ENCODE measurements at places on chromosomes 7 and 10.

GRCh38 chr7:111089822-111090426 lies 1.0 kb upstream of the LRRN3 start:
- DNase-seq: no peak

- no peak for DNase-seq
Observed at GRCh38 chr7:73738220-73738611, 386 bp downstream of the ABHD11 start.

DNA sequence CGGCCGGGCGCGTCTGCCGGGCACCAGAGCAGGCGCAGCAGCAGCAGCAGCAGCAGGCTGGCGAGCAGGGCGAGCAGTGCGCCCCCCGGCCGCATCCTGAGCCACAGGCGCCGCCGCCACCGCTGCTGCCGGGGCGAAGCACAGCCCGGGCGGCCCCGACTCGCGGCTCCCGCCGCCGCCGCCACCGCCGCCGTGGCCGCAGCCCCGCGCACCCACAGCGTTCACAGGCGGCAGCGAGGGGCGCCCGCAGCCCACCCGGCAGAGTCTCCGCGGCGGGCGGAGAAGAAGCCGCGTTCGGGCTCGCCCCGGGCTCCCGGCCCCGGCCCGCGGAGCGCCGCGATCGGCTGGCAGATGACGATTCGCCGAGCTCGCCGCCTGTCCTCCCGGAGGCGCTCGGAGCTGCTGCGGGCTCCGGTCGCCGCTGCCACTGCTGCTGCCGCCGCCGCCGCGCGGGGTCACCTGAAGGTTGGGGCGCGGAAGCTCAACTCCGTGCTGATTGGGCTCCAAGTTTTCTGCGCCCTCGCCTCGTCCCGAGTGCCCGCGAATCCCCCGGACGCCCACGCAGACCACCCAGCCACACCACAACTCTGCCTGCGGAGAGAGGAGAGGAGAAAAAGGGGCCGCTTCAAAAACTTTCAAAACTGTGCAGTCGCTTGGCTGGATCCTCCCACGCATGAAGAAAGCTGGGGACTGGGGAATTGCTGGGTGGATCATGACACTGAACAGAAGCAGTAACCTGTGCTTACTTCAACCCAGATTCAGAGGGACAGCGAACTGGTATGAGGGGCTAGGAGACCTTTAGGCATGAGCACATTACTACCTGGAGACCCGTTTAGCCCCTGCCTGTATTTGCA lies at the start of gene ST8SIA6:
TSS of gene ST8SIA6 (minus strand) at position 435 of the 854 bp plus-strand sequence. CDS start at position 95, 340 bp downstream.
- DNase-seq: peak; percentile 7

DNA sequence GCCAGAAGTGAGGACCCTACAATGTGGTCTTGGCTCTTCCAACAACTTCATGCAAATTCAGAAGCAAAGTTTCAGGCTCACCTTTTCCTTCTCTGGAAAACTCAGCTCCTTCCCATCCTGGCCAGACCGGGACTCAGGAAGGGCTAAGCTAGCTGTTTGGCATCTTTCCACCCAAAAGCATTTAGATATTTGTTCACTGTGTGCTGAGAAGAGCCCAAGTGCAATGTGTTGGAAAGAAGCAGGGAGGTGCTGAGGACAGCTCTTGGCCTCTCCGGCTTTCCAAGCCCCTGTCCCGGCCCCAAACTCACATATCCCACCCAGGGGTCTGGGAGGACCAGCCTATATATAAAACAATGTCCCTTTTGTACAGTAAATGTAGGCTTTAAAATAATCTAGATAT lies 44.5 kb downstream of the MKI67 start:
- no peak for DNase-seq

GRCh38 chr10:70430493-70431445 lies 10.7 kb downstream of the NODAL start:
- no peak for DNase-seq

DNA sequence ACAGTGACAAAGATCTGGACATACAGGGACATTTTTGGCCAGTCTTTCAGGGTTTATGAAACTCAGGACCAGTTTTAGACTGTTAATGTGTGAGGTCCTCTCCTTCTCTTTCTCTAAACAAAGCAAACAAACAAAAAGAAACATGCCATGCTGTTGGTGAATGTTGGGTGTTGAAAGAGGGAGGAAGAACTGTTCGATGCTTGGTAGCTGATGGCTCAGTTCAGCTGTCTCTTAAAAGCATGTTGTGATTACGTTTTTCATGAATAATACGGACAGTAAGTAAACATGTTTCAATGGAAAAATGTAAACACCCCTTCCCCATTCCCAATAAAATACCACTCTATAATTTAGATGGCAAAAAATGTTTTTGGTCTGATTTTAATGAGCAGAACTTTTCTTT lies 219.1 kb downstream of the SEC23IP start:
- DNase-seq: no peak

DNA sequence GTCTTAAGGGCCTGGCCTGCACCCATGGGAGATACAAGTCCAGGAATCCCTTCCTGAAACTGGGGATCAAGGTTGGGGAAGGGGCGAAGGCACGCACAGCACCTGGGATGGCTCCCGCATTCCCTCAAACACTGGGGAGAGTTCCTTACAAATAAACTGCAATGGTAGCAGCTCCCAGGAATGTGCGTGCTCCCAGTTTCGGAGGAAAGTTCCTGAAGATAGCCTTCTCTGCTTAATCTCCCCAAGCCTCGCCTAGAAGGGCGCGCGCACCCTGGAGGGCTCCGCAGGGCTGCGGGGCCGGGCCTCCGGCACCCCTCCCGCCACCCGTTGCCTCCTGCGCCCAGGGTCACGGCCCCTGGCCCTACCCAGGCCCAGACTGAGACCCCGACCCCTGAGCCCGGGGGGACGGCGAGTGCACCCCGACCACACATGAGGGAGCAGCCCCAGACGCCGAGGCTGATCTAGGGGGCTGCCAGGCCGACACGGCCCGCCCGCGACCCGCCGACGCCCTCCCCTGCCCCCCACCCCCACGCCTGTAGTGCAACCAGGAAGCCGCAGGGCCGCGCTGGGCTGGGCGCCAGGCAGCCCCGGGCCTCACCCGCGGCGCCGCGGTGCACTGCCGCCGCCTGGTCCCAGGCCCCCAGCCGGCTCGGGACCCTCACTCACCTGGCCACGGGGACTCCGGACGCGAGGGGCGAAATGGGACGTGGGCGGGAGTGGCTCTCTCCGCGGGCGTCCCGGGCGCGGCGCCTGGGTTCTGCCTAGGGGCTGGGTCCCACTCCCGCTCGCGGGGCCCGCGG lies 460 bp downstream of the ANXA11 start:
- DNase-seq: no peak

DNA sequence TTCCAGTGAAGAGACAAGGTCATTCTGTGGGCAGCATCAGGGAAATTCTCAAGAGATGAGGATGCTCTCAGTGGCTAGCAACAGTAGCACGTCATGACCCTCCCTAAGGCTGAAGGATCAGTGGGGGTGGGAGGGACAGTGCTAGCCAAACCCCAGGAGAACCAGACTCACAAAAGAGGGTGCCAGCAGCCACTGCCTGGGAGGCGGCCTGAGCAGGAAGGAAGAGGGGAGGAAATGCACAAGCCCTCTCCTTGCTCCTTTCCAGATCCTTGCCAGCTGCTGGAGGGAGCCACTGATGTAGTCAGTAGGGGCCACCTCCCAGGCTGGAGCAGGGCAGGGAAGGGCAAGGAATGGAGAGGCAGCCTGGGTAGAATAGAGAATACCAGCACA lies 302.7 kb downstream of the RPS24 start:
- no peak for DNase-seq

- DNase-seq: no peak
Observed at GRCh38 chr10:29537799-29538198, 97.0 kb downstream of the SVIL start.

GRCh38 chr7:105307163-105307672 lies 81.5 kb downstream of the SRPK2 start:
- DNase-seq: no peak

GRCh38 chr10:127089446-127089845 lies 106.9 kb downstream of the INSYN2A start:
- DNase-seq: no peak

- DNase-seq: no peak
Observed at GRCh38 chr10:94324609-94325233, 38.0 kb downstream of the NOC3L start.

GRCh38 chr7:86991093-86991769 lies 68.2 kb downstream of the ELAPOR2 start:
- no peak for DNase-seq

- DNase-seq: no peak
Observed at GRCh38 chr7:48112401-48113165, 23.5 kb downstream of the UPP1 start.

DNA sequence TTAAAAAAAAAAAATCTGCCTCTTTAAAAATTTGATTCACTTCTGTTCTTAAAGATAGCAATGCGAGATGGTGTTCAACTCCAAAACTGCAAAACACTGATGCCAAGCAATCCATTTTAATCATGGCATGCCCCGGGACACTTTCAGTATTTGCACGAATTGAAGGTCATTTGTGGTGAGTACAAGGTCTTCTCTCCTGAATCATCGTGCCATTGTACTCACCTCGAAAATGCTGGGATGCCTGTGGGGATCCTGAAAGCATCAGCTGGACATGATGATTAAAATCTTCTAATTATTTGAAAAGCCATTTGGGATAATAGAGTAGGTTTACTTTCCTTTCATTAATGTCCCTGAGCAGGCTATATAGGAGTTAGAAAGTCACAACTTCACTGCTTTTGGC lies 125.1 kb upstream of the NRP1 start:
- DNase-seq: no peak

DNA sequence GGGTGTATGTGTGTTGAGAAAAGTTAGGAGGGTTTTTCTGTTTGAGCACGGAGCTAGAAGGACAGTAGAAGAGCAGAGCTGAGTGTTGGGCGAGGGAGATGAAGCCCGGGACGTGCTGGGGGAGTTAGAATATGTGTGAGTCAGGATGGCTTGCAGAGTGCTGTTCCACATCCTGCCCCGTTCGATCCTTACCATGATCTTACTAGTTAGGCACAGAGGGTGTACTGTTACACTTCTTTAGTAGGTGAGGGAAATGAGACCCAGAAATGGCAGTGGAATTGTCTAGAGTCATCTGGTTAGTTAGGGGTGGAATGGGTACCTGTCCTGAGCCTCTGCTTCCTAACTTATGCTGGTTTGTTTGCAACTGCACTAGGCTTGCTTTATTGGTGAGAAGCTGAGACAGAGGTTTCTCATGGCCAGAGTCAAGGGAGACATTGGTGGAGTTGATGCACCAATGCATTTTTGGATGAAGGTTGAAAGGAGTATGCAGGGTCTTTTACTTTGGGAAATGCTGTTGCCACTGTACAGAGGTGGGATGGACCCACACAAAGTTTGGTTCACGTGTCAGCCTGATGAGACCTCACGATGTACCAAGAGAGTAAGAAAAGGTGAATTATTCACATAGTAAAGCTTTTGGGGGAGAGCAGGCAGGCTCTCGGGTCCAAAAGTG lies 42.4 kb downstream of the CCNY start:
- DNase-seq: no peak

DNA sequence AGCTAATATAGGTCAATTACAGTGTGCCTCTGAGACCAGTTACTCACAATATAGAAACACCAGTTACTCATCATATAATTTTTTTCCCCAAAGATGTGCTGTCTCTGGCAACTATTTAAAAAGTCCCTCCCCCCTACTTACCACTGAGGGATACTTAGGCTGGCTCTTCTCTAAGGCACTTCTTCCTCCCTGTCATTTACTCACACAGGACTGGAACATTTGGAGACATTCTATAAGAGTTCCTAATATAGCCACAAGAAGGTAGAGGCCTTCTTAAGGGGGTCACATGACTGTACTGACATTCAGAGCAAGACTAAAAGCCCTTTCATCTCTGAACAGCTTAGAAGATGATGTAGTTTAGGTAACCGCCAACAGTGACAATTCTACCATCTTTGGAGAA lies 44.4 kb upstream of the SLIT1 start:
- no peak for DNase-seq

DNA sequence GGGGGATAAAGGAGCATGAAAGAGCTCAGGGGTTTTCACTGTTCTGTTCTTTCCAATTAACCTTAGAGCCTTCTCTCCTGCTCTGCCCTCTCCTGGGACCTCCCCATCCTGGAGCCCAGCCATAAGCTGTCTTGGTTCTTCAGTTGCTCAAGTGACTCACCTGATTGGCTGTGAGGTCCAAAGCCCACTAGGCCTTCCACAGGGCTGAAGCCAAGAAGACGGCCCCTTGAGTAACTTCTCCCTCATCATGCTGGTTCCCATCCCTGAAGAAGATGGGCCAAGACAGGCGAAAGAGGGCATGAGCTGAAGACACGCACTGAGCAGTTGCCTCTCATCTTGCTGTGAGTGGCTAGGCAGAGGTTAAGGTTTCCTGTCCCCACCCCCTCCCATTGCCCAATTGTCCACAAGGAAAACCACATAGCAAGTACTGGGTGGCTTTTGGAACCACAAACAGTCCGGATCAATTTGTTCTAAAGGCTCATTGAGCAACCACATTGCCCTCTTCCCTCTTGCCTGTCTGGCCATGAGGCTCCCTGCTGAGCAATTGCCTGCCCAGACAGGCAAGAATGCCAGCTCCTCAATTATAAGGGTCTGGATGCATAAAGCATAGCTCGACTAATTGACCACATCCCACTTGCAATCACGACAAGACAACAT lies 43.9 kb upstream of the GPAM start:
- no peak for DNase-seq

- DNase-seq: no peak
Observed at GRCh38 chr7:132793474-132793873, 217.2 kb upstream of the PLXNA4 start.

DNA sequence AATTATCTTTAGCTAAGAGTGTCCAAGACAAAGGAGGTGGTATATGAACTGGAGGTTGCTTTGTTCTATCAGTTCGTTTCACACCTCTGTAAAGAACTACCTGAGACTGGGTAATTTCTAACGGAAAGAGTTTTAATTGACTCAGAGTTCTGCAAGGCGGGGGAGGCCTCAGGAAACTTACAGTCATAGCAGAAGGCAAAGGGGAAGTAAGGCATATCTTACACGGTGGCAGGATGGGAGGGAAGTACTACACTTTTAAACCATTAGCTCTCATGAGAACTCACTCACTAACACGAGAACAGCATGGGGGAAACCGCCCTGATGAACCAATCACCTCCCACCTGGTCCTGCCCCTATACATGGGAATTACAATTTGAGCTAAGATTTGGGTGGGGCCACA lies 1202.3 kb upstream of the LRRTM3 start:
- DNase-seq: no peak

GRCh38 chr10:44628921-44629320 lies 244.0 kb upstream of the CXCL12 start:
- DNase-seq: no peak

- no peak for DNase-seq
Observed at GRCh38 chr10:59762505-59762904, 9.2 kb upstream of the MRLN start.

DNA sequence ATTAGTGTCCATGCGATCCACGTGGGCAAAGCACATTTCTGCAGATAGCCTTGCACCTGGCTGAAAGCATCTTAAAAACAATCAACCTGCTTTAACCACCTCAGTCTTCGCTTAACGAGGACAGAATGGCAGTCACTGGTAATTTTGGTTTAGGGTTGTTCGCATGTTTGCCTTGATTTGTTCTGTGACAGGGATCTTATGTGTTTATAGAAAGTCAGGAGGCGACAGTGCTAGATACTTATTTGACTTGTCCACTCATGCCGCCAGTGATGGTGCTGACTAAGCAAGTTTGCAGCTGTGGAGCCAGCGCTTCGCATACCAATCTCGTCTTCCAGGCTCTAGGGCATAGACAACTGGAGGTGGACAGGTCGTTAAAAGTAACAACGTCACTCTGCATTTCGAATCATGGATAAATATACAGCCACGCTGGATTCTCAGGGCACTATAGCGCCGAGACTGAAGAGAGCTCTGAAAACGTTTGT lies 1.2 kb upstream of the TMEM243 start:
- DNase-seq: no peak

- DNase-seq: no peak
Observed at GRCh38 chr7:46461334-46461777, 540.3 kb upstream of the IGFBP3 start.
